ENCODE measurements at places on chromosomes 5 and 9.

- DNase-seq = no peak
These were observed 36.8 kb upstream of the COL5A1 start for GRCh38 chr9:134604834-134605233.

GRCh38 chr5:83731638-83732037 is 11.0 kb upstream of the HAPLN1 start:
- DNase-seq = no peak

- no peak for DNase-seq
These were observed 12.4 kb downstream of the CEL start for GRCh38 chr9:133074111-133074651.

- no peak for DNase-seq
These were observed 45.6 kb upstream of the IL17B start for GRCh38 chr5:149424371-149425315.

DNA sequence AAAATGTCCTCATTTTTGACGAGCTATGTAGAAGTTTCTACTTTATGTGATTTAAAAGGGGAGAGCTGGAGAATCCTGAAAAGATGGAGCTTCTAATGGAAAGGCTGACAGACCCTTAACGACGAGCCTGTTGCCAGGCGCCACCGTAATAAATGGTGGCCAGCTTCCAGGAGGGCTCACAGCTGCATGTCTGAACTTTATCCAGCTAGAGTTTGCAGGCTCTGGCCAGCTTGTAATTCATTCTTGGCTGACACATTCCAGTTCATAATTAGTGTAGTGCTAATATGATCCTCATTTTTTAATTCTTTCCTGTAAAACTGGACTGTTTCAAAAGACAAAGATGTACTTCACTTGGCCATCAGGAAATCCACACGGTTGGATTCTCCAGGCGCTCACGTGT is 246.7 kb downstream of the GAS1 start:
- DNase-seq = peak; percentile 75

DNA sequence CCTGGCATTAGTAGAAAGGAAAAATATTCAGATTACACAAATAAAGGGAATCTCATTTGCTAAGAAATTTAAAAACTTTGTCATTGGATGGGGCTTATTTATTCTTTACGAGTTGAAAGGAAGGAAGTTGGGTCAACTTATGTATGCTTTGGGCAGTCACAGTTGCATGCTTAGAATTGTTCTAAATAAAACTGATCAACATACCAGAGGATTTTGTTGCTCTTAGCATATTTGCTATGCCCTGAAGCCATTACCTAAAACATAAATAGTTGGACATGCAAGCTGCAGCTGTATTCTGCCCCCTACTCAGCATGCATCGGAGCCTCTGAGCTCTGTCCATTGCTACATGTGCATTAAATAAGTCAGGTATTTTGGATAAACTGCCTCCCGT is 172.7 kb upstream of the MEF2C start:
- no peak for DNase-seq
